ENCODE measurements at places on chromosomes 4 and X.

GRCh38 chr4:10173754-10174749 lies 57.5 kb upstream of the WDR1 start:
- no peak for DNase-seq

GRCh38 chrX:118208481-118208880 lies 91.9 kb upstream of the KLHL13 start:
- DNase-seq: no peak

DNA sequence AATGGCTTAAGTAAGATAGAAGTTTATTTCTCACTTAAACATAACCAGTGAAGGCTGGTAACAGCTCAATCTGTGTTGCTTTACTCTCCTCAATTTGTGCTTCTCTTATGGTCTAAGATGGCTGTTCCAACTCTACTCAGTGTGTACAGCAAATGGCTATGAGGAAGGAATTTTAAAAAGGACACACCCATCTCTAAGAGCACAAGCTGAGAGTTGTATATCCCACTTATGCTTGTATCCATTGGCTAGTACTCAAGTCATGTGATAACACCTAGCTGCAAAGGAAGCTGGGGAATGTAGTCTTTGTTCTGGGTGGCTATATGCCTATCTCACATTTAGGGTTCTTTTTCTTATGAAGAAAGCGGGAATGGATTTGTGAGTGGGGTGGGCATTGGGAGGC lies 63.3 kb downstream of the GPAT3 start:
- DNase-seq: no peak

- no peak for DNase-seq
Measured at GRCh38 chr4:184402239-184402638, 72.1 kb downstream of the IRF2 start.

GRCh38 chrX:148958901-148959300 lies 458.5 kb downstream of the AFF2 start:
- DNase-seq: no peak

DNA sequence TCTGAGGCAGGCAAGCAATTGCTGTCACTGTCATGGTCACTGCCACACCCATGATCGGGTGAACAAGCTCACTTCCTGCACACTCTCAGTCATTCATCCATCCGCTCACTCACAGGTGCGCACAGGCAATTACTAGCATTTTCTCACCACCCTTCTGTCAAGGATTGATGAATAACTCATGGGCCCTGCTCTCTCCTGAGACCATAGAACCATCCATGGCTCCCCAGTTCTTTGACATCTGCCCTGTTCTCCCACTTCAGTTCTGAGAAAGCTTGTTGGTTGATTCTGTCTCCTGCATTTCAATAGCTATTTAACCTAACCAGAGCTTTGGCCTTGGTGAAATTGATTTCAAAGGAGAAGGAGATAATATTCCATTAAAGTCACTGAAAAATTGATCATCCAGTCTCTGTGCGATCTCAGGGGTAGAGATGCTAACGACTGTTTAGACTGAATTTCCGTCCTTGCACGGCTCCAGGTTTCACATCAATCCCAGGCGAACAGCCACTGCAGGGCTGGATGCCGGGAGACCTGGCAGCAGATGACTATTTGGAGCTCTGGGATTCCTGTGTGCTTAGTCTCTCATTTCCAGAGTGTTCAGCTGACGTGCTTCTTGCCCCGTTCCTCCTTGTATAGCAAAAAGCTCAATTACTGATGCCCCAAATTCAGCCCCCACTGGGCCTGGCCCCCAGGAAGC lies 36.9 kb upstream of the ADRA2C start:
- DNase-seq: no peak

- DNase-seq: no peak
Measured at GRCh38 chrX:118839334-118839958, 15.8 kb downstream of the ZCCHC12 start.

- no peak for DNase-seq
Measured at GRCh38 chr4:123120473-123120872, 198.1 kb upstream of the NUDT6 start.

- DNase-seq: peak; percentile 66
Measured at GRCh38 chr4:5750946-5751665, 40.1 kb downstream of the EVC start.

DNA sequence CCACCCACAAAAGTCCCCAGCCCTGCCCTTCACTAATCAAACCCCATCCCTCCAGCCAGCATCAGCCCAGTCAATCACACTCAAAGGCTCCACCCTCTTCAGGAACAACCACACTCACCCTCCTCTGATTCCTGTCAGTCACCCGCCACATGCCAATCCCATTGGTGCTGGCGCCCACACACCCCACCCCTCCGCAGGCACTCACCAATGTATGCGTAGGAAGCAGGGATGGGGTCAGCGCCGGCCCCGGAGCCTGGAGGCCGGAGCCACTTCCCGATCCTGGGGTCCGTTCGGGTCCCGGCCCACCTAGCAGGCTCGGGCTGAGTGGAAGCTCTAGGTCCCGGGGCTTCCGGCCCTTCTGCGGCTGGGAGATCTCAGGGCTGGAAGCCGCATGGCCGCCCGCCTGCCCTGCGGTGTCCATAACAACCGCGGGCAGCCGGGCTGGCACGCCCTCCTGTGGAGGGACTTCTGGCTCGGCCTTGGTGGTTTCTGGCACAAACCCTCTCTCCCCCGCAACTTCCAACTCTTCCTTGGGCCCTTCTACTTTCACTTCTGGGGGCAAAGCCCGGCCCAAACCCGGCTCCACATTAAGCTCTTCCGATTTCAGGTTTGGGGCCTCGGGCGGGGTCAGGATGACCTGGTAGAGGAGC lies 7.9 kb upstream of the CFP start:
- no peak for DNase-seq

DNA sequence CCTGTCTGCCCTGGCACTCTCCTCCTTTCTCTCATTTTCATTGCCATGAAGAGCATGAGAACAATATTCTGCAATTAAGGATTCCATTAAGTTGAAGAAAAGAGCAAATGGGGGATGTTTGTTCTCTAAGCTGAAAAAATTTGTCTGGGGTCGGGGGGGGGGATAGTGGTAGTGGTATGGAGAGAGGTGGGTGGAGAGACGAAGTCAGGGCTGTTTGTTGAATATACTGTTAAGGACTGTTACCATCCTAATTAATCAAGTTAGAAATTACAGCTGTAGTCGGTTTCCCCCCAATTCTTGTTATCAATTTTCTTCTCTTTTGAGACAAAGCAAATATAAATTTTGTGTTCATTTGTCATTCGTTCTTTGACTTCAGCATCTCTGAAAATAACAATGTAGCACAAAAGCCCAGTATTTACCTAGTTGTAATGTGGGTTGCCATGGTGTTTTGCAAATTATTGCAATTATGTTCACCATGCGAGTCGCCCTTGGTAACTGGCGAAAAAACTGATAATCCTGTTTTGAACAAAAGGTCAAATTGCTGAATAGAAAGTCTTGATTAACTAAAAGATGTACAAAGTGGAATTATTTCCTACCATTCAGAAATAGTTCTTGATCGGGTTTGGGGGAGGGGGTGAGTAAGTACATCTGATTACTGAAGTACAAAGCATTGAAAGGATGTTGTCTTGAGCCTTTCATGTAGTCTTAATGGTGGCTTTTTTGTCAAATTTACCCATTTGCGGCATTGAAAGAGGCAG lies 139.1 kb downstream of the ARX start:
- DNase-seq: no peak

- DNase-seq: no peak
Measured at GRCh38 chr4:115275615-115276014, 162.2 kb upstream of the NDST4 start.

GRCh38 chr4:128271551-128271950 lies 16.1 kb downstream of the PGRMC2 start:
- DNase-seq: no peak

GRCh38 chr4:78899302-78899701 lies 39.9 kb downstream of the PAQR3 start:
- DNase-seq: no peak

DNA sequence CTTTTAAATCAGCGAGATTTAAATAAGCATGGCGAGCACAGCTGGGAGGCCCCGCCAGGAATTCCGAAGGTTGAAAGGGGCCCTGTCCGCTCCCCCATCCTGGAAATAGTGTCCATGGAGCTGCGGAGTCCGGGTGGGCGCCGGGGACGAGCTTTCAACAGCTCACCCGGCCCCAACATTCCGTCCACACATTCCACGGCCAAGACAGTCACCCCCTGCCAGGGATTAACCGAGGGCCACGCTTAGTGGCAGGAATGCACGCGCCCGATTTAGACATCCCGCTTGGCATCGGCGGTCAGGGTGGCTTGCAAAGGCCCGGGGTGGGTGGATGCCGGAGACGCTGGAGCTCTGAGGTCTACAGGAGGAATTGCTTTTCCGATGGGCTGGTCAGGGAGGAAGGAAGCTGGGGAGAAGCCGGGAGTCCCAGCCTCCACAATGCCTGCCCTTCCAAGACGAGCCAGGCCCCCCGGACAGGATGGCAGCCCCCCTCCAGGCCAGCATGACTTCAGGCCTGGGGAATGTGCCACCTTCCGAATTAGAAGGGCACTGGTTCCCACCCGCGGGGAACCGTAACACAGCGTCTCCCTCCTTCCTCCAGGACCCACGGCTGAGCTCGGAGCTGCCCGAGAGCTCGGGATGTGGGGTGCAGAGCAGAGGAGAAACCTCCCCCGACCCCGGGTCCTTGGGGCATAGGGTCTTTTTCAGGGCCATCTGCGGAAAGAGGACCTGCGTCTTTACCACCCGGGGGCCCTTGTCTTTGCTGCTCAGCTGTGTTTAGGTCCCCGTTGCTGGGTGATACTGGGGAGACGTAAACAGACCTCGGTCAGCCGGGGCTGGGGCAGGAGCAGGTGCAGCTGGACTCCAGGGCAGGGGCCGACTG lies 26.9 kb upstream of the PPP2R3B start:
- DNase-seq: no peak
